ENCODE measurements at places on chromosomes 7 and 10.

GRCh38 chr7:81638198-81638597, 131.6 kb downstream of the HGF start:
- DNase-seq = no peak

- DNase-seq = no peak
These were observed 106.6 kb downstream of the VIPR2 start for GRCh38 chr7:159038066-159038465.

- no peak for DNase-seq
These were observed 12.0 kb upstream of the UBE2D1 start for GRCh38 chr10:58322835-58323209.

- no peak for DNase-seq
These were observed 38.8 kb downstream of the SND1 start for GRCh38 chr7:127690806-127691205.

DNA sequence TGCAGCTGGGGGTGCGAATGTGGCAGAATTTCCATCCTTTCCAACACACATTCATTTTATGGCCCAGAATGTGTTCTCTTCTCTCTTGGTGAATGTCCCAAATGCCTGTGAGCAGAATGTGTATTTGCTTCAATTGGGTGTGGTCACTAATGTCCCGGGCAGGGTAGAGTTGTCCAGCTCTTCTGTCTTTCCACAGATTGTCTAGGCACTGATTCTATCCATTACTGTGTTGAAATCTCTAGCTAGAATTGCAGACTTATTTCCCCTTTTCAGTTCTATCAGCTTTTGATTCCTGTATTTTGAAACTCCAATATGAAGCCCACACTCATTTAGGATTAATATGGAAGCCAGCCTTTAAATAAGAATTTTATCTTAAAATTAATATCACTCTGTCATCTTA, 14.0 kb upstream of the AKR1E2 start:
- DNase-seq = no peak

GRCh38 chr7:44977304-44977958, 1.4 kb downstream of the MYO1G start:
- DNase-seq = no peak

DNA sequence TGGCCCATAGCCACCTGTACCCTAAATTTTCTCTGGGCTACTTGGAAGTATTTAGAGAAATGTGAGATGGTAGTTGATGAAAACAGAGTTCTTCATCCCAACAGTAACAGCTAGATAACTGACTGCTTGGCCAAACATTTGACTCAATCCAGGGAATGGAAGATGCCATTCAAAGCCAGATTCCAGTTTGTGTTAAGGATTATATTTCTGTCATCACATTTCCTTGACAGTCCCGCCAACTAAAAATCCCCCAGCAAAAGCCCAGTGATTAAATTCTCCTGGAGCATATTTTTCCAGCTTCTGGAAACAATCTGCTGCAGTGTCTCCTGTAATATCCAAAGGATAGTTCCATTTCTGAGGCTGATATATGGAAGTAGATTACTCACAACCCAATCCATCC, 45.4 kb upstream of the PTN start:
- DNase-seq = no peak

DNA sequence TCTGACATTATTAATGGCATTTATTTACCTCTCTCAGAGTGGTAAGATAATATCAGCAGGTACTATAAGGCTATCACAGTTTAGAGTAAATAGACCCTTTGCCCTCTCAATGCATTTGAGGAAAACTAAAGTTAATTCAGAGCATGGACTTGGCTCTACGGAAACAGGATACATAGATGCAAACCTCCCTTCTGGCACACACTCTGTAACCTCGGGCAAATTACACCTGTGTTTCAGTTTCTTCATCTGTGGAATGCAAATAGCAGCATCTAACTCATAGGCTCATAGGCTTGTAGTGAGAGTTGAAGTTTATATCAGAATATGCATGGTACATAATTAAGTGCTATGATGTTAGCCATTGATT, 5.6 kb downstream of the RAPGEF5 start:
- DNase-seq = no peak

- no peak for DNase-seq
These were observed 123.6 kb downstream of the ADCYAP1R1 start for GRCh38 chr7:31175672-31176071.

DNA sequence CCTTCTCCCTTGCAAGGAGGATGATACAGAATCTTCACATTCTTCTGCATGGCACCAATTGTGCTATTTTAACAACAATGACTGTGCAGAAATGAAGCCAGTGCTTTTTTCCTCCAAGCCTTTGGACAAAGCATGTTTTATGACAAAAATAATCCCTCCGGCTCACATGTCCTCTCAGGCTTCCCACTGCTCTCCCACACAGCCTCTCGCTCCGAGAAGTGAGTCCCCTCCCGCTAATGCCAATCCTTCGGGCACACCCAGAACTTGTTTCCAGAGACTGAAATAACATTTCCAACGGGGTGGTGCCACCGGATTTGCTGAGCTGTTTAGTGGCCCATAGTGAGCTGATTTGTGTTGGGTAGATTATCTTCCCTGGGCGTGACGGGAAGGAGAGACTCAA, 35.8 kb downstream of the RBM17 start:
- no peak for DNase-seq

DNA sequence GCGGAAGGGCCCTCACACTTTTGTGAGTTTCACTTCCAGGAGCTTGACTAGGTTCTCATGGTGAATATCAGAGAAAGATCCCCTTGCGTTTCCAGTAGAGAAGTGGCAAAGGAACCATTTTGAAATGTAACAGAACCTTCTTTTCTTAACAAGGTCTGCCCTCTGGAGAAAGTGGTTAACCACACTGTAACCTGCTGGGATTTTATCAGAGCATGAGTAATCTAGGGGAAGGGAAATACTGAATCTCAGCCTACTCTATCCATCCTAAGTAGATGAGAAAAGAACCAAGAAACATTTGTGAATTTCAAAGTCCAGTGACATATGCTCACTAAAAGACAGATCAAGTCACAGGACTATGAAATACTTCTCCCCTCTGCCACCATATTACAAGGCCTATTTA, 235.5 kb downstream of the ZEB1 start:
- no peak for DNase-seq

GRCh38 chr7:50409856-50410745, 40.0 kb downstream of the FIGNL1 start:
- DNase-seq = no peak

DNA sequence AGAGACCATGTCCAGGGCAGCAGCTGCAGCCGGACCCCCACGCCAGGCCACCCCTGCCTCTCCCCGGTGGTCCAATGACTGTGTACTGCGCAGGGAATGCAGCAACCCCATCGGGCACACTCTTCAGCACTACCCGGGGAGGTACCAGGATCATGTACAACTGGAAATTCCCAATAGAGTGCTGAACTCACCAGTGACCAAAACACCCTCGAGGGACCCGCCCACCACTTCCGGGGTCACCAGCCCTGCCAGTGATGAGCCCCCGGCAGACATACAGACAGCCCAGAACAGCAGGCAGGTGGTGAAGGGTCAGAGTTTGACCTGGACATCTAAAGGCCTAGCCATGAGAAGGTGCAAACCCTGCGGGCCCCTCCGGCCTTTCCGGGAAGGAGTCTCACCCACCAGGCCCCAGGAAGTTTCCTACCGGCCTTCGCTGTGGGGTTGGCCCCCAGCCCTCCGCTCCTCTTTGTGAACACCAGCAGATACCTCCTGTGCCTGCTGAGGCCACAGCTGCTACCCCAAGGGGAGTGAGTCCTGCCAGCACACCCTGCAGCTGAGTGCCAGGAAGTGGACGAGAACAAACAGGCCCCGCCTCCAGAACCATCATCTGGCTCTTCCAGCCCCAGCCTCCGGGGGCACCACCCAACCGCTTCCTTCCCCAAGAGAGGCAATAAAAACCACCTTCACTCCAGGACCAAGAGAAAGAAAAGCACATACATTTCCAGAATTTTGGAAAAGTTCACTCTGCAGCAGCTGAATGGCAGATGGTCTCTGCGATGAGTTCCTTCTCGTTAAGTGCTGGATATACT, 5.0 kb upstream of the ANKRD61 start:
- peak; percentile 31 for DNase-seq

- DNase-seq = no peak
These were observed 22.1 kb downstream of the CPEB3 start for GRCh38 chr10:92268748-92269147.

DNA sequence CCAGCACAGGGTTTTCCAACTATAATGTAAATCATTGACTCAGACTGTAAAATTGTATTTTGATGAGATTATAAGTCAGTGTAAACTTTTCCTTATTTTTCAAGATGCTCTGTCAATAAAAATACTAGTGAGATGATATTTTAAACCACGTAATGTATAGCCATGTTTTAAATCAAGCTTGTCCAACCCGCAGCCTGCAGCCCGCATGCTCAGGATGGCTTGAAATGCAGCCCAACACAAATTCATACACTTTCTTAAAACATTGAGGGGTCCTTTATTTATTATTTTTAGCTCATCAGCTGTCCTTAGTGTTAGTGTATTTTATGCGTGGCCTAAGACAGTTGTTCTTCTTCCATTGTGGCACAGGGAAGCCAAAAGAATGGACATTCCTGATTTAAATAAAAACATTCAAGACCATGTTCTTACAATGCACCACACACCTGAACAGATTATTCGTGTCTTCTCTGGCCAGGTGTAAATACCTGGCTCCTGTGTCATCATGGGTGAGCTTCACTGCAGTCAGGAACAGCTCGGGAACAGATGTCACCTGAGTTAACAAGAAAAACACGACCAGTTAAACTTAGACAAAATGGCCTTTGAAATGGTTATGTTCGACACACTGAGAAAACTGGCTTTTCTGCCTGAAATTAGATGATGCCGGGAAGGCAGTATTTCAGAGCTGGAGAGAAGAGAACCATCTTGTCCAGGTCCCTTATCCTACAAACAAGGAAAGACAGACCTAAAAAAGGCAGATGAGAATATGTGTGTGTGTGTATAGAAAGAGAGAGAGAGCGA, 5.9 kb downstream of the PITRM1 start:
- DNase-seq = no peak

- DNase-seq = no peak
These were observed 673.8 kb downstream of the INHBA start for GRCh38 chr7:41029072-41029499.

GRCh38 chr7:6074612-6075380, 43.6 kb downstream of the ANKRD61 start:
- DNase-seq = no peak

- DNase-seq = no peak
These were observed 60.6 kb downstream of the MAP3K8 start for GRCh38 chr10:30494558-30494957.

DNA sequence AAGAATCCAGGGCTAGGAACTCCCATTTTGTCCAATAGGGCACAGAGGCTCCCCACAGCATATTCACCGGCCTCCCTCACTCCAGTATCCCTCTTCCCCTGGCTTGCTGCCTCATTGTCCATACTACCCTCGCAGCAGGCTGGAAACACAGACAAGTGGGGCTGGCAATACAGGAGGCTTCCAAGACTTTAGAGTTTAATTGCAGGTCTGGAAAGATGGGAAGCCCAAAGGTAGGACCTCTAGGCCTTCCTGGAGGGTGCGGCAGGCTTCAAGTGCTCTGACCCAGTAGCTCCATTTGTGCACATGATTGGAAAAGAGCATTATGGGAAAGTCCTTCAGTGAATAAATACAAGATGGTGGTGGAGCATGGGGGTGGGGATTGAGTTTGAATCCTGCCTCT, 166.7 kb downstream of the EVX1 start:
- DNase-seq = no peak

DNA sequence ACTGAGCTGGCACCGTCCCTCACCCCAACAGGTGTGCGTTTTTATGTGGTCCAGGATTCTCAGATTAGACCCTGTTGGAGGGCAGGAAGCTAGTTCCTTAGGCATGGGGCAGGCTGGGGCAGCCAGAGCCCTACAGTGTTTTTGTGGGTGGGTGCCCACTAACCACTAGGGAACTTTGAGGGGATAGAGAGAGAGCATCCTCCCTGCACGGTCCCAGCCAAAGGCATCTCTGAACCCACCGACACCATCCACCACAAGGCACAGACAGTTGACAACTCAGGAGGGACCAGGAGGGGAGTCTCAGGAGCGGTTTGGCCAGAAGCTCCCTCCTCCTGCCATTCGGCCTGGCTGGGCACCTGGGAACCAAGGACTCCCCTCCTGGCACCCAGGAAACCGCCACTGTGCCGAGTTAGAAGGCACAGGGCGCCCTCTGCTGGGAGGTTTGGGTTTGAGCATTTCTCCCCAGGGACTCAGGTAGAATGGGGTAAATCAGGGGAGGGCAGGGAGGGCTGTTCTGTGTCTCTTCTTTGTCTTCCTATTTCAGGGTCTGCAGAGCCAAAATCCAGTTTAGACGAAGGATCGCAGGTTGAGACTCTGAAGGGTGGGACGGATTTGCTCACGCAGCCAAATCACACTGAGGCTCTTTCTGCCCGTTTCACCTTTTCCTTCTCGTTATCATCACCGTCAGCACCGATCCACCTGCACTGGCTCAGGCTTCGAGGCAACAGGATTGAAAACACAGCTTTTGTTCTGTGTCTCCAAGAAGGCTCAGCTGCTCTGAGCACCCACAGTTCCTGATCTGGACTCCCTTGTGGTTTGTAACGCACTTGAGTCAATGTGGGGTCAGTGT, 84.8 kb upstream of the COL13A1 start:
- no peak for DNase-seq

DNA sequence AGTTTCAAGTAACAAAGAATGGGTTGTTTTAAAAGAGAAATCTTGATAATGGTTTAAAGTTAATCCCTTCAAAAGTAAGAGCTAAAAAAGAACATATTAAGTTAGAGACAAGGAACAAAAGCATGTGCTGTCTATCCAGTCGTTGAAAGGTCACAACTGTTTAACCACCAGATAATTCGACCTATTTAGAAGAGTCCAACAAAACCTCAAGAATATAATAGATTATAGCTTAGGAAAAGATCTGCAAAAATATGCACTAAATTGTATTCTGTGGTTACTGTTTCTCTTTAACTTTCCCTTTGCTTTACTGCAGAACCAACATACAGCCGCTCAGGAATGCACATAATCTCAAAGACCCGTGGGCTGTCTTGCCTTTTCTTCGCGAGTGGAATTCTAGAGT, 74.9 kb downstream of the PCGF5 start:
- no peak for DNase-seq

DNA sequence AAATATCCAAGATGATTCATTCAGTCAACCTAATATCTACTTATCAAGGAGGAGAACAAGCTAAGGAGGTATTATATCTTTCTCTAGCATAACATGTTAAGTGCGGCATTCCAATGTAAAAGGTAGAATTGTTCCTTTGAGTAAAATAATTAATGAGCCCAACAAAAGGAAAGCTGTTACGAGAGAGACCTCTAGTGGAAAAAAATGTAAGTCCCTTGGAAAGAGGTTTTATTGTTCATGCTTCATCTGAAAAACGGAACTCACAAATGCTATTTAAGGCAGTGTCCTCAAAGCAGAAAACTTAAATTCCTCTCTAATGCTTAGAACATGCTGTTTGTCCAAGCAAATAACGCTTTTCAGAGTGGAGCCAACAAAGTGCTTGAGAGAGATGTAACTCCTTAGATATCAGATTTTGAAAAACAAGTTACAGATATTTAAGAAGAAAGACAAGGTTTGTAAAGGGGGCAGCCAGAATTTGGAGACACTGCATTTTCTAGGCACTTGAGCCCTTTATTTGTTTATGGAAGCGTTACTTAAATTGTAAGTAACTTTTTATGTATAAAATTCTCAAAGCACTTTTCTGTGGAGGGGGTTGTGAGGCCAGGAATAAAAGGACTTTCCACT, 119.9 kb downstream of the TFEC start:
- no peak for DNase-seq
